ENCODE measurements at places on chromosomes 16 and 17.

DNA sequence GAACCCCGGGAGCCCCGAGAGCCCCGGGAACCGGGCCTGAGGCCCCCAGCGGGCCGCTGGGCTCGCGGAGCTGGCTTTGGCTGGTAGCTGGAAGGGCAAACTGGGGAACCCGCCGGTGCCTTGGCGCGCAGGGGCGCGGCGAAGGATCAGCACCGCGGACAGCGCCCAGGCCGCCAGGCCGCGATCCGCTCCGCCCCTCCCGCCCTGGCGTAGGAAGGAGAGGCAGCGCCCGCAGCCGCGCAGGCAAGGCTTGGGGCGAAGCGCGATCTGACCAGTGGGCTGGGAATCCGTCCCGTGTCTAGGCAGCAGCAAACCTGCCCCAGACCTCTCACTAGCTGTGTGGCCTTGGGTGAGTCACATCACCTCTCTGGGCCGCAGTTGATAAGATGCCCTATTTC, 331 bp upstream of the CCDC92B start:
- DNase-seq: peak; percentile 30

GRCh38 chr17:59338498-59338897, 7.0 kb downstream of the YPEL2 start:
- no peak for DNase-seq

DNA sequence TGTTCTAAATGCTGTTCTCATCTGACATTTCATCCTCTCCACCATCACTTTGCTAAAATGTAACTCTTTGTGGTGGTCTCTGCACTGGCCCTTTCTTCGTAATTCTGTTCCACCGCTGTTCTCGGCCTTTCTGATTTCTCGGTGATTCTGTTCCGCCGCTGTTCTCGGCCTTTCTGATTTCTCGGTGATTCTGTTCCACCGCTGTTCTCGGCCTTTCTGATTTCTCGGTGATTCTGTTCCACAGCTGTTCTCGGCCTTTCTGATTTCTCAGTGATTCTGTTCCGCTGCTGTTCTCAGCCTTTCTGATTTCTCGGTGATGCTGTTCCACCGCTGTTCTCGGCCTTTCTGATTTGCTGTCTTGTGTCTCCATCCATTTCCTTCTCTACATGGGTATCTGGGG, 12.3 kb downstream of the FOXF1 start:
- no peak for DNase-seq

- no peak for DNase-seq
These were observed 24.0 kb upstream of the CDC42EP4 start for GRCh38 chr17:73335591-73336407.

DNA sequence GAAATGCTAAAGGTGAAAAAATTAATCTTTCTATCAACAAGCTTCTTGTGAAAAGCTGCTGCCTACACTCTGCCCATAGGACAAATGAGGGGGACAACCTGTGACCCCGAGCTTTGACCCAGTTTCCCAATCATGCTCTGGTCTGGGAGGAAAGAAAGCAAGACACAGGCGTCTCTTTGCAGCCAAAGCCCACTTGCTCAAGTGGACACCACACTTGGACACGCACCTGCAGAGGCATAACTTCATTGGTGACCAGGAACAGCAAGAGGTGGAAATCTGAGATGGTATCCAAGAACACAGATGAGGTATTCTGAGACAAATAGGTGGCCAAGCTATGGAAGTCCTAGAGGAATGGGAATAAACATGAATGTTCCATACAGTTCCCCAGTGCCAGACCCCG, 15.0 kb upstream of the FAAP100 start:
- no peak for DNase-seq

DNA sequence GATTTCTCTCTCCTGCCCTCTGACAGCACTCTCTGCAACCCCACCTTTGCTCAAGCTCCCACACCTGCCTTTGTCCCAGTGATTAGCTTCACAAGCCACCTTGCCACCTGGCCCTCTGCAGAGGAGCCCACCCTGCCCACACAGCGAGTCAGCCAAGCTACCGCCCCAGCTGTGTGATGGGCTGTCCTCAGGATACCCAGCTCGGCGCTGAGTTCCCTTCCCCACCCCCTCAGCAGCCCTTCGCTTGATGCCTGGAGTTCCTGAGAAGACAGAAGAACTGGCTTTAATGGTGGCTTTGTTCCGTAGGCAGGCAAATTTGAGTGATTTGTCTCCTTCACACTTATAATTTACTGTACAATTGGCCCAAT, 266.4 kb downstream of the CBLN1 start:
- DNase-seq: no peak

GRCh38 chr17:34623856-34624766, 44.7 kb downstream of the TMEM132E start:
- DNase-seq: no peak

- no peak for DNase-seq
These were observed 6.6 kb upstream of the CBX8 start for GRCh38 chr17:79803421-79803996.

DNA sequence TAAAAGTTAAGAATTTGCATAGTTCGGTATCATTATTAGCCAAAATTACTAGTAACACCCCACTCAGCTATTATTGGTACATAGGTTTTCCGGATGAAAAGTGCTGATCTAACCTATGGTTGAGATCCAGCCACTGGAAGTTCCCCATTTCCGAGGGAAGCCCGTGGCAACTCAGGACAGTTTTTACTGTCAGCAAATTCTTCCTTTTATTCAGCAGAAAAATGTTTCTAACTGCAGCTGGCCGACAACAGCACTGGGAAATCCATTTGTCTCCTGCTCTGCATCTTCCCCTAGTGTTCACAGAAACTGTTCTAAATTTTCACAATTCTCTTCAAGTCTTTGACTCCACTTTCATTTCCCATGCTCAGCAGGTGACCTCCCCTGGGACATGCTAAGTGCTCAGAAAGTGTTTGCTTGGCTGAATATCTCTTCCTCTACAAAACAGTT, 15.5 kb upstream of the MMD start:
- no peak for DNase-seq

GRCh38 chr17:43463241-43463640, 20.5 kb upstream of the DHX8 start:
- DNase-seq: no peak

DNA sequence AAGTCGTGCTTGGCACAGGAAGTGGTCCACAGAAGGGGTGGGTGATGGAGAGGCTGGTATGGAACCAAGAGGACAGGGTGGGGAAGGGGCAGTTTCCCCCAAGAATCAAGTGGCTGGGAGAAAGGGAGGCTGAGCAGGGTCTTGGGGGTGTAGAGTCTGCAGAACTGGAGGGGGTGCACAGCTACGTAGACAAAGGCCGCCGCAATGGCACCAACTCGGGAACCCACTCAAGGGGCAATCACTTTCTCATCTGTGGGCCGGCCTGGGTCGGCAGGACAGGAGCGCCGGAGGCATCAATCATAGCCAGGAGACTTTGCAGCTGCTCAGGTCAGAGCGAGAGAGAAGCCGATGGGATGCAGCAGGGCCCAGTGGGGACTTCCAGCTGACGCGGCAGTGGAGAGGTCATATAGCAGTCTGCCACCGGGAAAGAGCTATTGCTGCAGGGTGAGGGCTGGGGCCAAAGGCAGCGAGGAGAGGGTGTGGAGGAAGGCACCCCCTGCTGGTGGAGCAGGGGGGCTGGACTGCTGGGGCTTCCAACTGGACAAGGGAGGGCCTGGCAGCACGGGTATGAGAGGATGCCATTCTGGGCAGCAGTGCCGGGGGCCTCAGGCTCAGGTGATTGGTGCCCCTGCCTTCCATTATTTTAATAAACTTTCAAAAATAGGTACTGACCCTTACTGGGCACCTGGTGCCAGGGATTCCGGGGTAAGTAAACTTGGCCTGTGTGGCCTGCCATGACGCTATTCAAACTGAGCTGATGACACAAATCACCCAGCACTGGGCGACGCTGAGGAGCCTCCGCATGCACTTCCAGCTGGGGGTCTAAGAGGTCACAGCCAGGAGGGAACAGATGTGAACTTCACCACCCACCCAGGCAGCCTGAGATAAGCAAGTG, 52.5 kb upstream of the MTSS2 start:
- DNase-seq: no peak

DNA sequence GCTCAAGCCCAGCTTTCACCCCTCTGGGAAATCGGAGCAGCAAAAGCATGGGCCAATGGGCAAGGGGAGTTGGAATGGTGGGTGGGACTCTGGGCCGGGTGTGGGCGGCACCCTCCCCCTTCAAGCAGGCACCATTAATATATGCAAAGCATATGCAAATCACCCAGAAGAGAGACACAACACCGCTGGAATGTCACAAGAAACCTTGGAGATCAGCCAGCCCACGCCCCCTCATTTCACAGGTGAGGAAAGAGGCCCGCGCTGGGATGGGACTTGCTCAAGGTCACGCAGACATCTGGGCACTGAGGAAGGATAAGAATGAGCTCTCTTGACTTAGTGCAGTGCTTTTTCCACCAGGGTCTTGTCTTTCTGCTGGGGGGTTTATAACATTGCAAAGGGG, 4.8 kb downstream of the SRCIN1 start:
- no peak for DNase-seq

DNA sequence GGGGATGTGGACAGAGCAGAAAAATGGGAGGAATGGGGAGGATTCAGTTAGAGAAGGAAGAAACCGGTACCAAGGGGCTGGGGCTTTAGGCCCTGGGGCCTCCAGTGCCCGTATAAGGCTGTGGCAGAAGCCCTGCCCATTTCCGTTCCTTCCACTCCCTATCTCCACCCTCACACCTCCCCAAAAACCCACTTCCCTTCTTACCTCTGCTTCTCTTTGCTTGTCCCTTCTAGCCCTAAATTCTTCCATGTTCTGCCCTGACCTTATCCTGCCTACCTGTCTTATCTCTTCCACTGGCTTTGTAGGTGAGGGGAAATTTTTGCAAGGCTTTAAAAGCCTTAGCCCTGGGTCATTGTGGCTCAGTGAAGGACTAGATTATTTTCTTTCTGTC, 4.1 kb downstream of the RNF167 start:
- DNase-seq: no peak

GRCh38 chr16:68802190-68802589, 41.1 kb upstream of the TANGO6 start:
- DNase-seq: no peak

DNA sequence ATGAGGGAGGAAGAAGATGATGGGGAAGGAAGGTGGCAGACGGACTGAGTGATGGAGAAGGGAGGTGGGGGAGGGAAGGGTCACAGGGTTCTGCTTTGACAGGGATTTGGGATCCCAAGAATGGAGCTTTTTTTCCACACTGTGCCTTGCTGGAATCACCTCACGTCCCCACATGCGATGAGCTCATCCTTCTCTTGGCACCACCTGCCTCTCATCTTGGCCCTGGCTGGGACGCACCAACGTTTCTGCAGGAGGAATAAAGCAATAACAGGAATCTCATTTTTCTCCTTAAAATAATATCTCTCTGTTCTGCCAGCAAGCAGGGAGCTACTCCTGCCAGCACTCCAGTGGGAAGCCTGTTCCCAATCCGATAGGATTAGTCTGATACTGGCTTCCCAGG, 47.8 kb downstream of the MEOX1 start:
- DNase-seq: no peak

DNA sequence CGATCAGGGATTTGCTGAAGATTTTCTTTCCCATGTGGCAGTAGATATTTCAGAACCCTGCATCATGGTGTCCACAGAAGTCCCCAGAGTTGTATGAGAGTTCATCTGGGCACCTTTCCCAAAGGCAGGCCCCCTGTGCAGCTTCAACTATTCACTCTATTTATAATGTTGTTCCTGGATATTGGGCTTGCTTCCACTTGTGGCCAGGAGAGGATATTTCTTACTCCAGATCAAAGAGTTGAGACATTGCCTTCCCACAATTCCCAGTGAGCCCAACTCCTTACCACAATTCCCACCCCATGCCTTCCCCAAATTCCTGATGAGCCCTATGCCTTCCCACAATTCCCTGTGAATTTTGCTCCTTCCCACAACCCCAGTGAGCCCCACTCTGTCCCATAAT, 206.9 kb downstream of the WWOX start:
- DNase-seq: no peak

- DNase-seq: no peak
These were observed 500.1 kb downstream of the MAF start for GRCh38 chr16:79100447-79100846.

GRCh38 chr16:70380248-70380918, 33.7 kb downstream of the DDX19A start:
- peak; percentile 56 for DNase-seq

GRCh38 chr16:79074541-79074940, 526.0 kb downstream of the MAF start:
- DNase-seq: no peak

GRCh38 chr16:27285676-27286196, 17.2 kb upstream of the NSMCE1 start:
- no peak for DNase-seq

DNA sequence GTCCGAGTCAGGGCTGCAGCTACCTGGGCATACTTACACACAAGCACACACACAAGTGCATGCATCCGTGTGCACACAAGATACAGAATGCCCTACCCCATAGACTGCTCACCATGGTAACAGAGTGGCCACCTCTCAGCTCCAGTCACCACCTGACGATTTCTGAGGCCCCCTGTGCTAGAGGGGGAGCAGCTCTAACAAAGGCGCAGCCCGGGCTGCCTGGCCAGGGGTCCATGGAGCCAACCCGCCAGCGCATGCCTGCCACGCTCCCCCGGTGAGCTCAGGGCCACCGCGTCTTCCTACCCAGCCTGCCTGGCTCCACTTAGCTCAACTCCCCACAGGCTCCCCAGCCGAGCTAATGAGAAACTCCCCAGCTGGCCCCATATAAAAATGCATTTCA, 75.5 kb downstream of the ZNF423 start:
- DNase-seq: no peak

GRCh38 chr17:81102352-81102751, 63.0 kb upstream of the PVALEF start:
- no peak for DNase-seq
